ENCODE measurements at places on chromosomes 2 and 18.

- DNase-seq, result no peak
These were observed 386.6 kb upstream of the SPRED2 start for GRCh38 chr2:65818873-65819451.

DNA sequence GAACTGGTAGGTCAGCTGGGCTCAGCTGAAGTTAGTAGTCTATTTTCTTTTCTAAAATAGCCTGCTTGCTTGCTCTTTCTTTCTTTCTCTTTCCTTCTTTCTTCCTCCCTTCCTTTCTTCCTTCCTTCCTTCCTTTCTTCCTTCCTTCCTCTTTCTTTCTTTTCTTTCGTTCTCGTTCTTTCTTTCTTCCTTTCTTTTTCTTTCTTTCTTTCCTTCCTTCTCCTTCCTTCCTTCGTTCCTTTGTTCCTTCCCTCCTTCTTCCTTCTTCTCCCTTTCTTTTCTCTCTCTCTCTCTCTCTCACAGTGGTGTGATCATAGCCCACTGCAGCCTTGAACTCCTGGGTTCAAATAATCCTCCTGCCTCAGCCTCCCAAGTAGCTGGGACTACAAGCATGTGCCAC lies 29.2 kb upstream of the KDM3A start:
- DNase-seq, result no peak

GRCh38 chr2:191611614-191612013 lies 66.3 kb upstream of the NABP1 start:
- no peak for DNase-seq

DNA sequence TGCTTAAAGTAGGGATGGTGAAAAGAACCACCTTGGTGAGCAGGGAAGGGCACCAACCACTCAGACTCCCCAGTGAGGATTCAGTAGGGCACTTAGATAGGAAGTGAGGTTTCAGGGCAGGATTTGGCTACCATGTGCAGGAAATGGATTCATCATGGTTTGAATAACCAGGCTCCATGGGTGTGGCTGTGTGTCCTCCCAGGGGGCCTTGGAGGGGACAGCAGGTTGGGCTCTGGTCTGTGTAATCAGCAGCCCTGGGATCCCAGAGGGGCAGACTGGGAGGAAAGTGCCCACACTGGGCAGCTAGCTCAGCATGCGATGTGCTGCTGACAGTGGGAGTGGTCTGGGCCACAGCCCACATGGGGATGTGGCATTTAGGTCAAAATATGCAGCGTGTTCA lies 224.6 kb downstream of the CELF4 start:
- no peak for DNase-seq

DNA sequence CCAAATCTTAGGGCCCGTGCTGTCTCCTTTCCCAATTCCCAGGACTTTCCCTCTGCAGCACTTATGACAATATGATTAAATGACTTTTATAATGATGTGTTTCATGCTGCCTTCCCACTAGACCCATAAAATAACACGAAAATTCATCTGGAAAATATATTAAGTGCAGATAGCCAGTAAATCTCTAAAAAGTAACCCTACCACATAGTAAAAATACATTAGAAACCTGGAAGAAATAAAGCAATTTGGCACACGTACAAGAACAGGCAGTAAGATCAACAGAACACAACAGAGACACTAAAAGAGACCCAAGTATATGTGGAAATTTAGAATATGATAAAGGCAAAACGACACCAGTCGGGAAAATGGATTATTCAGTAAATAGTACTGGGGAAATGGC lies 30.2 kb upstream of the POMC start:
- DNase-seq, result no peak

DNA sequence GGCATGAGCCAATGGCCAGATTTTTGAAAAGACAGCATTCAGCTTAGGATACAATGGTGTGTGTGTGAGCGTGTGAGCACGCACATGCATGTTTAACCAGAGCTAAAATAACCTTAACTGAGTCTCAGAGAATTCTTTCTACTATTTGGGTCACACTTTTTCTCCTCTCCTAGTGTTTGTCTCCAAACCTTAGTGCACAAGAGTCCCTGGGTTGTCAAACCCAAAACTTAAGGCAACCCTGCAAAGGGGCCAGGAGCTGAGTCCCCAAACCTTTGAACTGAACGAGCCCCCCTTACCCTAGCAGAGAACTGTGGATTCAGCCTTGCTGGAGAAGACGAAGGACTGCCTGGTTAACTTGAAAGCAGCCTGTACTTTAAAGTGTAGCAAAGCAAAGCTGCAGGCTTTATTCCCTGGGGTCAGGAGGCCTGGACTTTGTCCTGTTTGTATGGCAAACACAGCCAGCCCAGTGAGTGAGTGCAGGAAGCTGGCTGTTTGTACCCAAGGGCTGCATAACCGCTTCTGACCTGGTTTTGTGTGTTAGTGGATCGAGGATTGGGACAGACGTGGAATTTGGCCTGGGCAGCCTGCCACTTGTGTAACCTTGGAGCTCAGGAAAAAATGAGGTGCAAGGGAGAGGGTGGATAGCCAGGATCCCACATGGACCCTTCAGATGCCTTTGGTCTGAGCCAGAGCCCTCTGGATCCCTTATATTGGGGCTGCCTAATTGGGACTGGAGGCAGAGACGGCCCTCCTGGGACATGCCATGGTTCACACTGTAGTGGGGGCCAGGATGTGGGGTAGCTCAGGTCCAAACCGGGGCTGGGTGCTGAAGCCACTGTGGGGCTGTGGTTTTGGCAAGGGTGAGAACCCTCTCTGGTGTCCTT lies 6.4 kb upstream of the PSMD1 start:
- no peak for DNase-seq

DNA sequence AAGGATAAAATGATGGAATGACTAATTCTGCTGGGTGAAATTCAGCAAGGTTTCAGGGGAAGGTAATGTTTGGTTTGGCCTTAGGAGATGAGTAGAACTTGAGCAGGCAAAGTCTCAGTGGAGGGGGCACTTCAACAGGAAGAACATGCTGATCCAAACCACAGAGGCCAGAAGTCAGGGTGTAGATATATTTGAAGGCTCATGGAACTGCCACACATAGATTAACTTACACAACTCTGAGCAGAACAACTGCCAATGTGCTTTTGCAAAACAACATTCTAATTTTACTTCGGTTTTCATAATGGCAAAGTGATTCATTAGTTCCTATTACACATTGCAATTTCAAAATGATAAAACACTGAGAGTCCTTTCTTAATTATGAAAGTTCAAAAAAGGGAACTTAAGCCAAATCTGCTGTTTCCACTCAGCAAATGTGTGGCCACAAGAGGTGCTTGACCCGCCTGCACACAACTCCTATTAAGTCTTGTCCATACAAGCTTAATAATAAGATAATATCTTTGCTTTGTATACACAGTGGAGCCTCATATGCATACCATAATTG lies 284.8 kb downstream of the MREG start:
- DNase-seq, result no peak

- no peak for DNase-seq
These were observed 2.0 kb downstream of the ANO7 start for GRCh38 chr2:241190291-241190981.

DNA sequence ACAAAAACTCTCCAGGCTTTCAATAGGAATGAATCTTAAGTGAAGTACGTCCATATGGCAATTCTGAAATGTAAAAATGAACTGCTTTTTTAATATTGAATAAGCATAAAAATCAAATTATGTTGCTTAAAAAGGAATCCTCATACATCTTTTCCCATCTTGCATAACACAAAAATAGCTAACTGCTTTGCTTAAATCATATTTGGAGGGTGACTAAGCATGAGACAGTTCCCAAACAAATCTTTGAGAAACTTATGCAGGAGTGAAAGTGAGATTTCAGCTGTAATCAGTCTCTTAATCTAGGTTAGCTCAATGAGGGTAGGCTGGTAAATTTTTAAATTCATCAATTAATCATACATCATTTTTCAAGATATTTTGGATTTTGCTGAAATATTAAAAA lies 111.5 kb downstream of the MBD5 start:
- DNase-seq, result no peak

- DNase-seq, result no peak
These were observed 231.5 kb downstream of the LPIN1 start for GRCh38 chr2:11977766-11978524.

- DNase-seq, result no peak
These were observed 294.8 kb upstream of the NRP2 start for GRCh38 chr2:205387350-205388055.

GRCh38 chr2:44933434-44933951 lies 8.0 kb upstream of the SIX3 start:
- no peak for DNase-seq

DNA sequence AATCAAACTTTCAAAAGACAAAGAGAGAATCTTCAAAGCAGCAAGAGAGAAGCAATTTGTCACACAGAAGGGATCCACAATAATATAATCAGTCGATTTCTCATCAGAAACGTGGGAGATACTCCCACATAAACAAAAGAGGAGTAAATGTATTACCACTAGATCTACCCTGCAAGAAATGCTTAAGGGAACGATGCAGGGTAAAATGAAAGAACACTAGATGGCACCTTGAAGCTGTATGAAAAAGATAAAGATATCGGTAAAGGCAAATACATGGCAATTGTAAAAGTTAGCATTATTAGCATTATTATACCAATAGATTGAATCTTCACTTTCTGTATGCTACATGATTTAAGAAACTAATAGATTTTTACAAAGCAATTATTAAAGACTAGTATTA lies 677.0 kb downstream of the SUCLG1 start:
- DNase-seq, result no peak

- no peak for DNase-seq
These were observed 587.7 kb downstream of the CPS1 start for GRCh38 chr2:211144078-211144477.

- DNase-seq, result no peak
These were observed 66.4 kb downstream of the MYO1B start for GRCh38 chr2:191311627-191312026.

DNA sequence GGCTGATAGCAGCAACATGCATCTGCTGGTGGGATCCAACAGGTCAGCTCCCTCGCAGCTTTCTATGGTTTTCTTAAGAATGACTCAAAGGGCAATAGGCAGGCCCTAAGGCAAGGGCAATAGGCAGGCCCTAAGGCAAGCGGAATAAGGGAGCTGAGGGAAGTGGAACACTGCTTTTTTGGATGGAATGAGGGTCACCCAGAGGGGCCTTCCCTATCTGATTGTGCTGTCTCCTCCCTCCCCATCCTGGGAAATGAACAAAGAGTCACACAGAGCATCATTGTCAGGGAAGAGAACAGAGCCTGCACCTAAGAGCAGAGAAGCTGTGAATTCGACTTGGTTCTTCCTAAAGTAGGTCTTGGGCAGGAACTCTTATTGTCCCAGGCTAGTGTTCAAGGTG lies 43.3 kb upstream of the PTPRM start:
- no peak for DNase-seq

GRCh38 chr2:54809819-54810218 lies 86.4 kb downstream of the EML6 start:
- DNase-seq, result no peak

GRCh38 chr2:37708146-37708545 lies 36.7 kb upstream of the CDC42EP3 start:
- DNase-seq, result no peak

- no peak for DNase-seq
These were observed 68.6 kb downstream of the TGOLN2 start for GRCh38 chr2:85259101-85259590.

GRCh38 chr2:194062401-194062800 lies 1594.6 kb upstream of the SLC39A10 start:
- DNase-seq, result no peak

DNA sequence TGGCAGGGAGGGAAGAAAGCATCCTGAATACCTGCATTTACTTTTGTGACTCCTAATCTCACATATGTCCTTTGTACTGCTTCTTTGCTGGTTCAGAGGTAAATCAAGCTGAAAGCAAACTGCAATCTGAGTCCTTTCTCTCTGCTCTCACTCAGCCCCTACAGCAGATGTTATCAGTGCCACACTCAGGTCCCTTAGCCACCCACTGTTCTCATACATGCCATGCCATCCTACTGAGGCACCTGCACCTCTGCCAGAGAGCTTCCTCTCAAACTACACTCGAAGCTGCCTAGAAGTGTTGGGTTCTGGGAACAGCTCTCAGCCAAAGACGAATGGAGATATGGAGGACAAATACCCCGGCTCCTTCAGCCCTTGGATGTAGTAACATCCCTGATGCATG lies 244.5 kb downstream of the TXNL1 start:
- DNase-seq, result no peak

GRCh38 chr18:39523281-39523680 lies 1957.7 kb upstream of the CELF4 start:
- DNase-seq, result no peak

DNA sequence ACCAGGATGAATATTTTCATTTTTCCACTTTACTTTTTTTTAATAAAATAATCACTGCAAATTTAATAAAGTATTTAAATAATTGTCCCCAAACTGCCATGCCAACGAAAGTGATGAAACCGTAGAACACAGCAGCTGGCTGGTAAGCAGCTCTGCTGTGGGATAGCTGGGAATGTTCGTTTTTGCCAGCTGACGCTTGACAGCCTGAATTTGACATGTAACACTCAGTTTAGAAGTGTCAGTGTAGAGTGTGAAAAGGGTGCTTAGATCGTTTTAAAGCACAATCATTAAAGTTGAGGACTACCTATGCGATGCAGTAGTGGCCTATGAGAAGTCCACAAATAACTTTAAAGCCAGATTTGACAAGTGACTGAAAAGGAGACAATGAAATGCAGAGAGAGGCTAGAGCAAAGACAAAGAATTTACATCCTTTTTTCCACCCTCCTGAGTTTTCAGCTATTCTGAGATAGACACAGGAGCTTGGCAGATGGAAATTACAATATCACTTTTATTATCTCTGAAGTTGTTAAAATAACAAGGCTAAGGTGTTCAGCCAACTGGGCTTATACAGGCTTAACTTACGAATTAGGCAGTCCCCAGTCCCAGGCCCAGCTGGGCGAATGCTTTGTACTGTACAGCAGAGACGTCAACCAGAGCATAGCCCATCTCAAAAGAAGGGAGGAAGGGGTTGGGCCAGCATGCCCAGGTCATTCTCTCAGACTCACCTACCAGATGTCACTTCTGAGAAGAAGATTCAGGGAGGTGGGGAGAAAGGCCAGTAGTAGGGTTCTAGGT lies 31.9 kb upstream of the SLC1A4 start:
- no peak for DNase-seq

DNA sequence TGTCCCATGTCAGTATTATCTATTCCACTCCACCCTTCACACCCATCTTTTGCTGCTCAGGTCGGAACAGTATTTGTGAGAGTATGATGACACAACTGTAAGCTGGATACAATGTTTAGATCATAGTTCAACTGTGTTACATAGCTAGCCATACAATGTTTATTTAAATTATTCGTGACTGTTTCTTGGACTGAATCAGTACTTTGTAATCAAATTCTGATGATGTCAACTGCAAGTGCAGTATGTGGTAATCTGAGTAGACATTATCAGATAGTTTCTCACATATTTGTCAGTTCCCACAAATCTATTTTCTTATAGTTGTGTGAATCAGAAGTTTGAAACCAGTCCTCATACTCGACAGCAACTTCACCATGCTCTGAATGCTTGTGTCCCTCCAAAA lies 177.6 kb downstream of the ZNF407 start:
- DNase-seq, result no peak

DNA sequence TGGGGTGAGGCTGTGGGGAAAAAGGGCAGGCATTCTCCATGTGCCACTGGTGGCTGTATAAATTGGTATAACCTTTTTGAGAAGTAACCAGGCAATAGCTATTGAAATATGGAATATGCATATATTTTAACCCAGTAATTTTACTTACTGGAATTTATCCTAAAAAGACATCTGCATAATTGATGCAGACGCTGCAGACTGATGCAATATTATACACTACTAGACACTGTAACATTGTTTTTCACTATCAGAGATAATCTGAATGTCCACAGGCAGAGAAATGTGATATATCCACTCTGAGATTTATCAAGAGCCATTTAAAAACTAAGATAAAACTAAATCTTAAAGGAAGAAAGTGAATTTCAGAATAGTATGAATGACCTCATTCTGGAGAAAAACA lies 14.7 kb downstream of the THOC1 start:
- no peak for DNase-seq

Measured in glutamatergic neuron (in vitro differentiated cells).